ENCODE measurements at places on chromosomes 12 and 14.

- no peak for DNase-seq
Observed at GRCh38 chr14:20428010-20428365, 8.0 kb downstream of the KLHL33 start.

DNA sequence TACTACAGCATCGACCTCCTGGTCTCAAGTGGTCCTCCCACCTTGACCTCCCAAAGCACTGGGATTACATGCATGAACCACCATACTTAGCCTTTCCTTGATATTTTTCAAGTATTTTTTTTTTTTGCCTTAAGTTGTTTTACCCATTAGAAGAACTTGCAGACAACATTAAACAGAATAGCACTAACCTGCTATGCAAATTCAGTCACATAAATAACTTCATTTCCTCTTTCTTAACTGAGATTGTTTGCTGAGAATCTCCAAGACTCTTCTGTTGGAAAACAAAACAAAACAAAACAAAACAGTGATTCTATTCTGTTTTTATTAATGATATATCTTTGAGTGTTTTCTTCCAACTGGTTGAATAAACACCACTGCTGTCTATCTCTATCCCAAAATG, 115.9 kb upstream of the IFNG-AS1 start:
- no peak for DNase-seq

GRCh38 chr12:26696048-26696612, 136.9 kb downstream of the ITPR2 start:
- DNase-seq = no peak

DNA sequence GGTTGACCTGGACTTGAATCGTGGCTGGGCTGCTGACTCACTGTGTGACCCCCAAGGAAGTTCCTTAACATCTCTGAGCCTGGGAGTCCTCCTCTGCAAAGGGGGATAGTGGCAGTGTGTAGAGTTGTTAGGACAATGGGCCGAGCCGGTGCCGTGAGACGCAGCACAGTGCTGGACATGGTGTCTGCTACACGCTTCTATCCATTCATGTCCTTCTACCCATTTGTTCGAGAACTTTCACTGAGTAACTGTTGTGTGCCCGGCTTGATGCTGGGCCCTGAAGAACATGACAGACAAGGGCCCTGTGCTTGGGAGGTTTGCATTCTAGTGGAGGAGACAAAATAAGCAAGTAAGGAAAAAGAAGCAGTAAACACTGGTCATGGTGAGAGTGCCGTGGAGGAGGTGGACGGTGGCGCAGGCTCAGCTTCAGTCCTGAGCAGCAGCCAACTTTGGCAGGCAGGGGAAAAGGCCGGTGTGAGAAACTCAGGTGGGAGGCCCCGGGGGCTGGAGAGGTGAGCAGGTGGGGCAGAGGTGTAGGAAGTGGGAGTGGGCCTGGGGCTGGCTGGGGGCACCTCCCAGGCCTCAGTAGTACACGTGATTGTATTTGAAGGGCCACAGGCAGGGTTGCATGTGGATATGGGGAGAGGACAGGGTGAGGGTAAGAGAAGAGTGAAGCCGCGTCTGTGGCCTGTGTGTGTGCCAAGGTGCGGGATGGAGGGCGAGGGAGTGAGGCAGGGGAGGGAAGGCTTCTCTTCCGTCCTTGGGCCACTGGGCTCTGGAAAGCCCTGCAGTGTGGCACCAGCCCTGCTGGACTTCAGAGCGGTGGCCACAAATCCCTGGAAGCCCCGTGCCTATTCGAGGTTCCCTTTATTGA, 13.8 kb downstream of the VASH1 start:
- DNase-seq = no peak

- DNase-seq = no peak
Observed at GRCh38 chr12:54988402-54989054, 4.0 kb upstream of the TESPA1 start.

DNA sequence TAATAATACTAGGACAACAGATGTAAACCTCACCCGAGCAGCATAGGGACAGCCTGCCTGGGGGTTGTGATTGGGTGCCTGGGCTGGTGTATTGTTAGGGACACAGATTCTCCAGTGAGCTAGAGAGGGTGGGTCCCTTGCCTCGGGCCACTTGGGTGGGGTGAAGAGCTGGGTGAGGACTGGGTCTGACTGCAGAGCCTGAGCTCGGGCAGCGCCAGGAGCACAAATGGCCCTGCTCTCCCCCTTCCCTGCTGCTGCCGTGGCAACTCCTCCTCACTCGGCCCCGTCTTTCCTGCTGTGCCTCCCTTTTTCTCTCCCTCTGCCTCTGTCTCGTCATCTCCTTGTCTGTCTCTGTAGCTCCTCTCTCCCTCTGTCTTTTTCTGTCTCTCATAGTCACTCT, 115.4 kb downstream of the GLT1D1 start:
- DNase-seq = no peak

DNA sequence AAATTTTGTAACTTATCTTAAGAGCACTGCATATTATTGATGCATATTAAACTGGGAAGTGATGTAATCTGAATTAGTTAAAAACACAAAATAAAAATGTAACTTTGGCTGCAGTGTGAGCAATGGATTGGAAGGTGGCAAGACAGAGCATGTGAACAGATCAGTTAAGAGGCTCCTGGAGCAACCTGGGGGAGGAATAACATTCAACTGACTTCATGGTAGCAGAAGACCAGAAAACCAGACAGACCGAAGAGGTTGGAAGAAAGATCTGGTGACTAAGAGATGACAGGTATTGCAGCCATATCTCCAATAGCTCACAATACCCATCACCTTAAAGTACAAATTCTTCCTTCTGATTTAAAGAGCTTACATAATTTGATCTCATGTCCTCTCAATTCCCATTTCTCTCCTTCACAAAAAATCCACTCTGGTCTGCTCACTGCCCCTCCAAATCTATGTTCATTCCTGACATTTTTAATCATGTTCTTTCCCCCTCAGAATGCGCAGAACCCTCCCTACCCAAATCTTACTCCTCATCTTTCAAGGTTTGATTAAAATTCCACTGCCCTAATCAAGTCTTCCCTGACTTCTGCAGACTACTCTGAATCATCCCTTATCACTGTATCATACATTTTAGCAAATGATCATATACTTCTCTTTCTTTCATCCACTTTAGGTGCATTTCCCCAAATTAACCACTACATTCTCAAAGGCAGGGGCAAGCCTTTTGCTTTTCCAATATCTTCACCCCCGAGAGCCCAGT, 51.5 kb downstream of the DUSP16 start:
- DNase-seq = no peak

GRCh38 chr12:121649322-121649721, 20.1 kb downstream of the MORN3 start:
- DNase-seq = no peak

GRCh38 chr12:592024-592505, 71.2 kb downstream of the NINJ2 start:
- no peak for DNase-seq

- no peak for DNase-seq
Observed at GRCh38 chr12:105352940-105353635, 22.6 kb downstream of the C12orf75 start.

DNA sequence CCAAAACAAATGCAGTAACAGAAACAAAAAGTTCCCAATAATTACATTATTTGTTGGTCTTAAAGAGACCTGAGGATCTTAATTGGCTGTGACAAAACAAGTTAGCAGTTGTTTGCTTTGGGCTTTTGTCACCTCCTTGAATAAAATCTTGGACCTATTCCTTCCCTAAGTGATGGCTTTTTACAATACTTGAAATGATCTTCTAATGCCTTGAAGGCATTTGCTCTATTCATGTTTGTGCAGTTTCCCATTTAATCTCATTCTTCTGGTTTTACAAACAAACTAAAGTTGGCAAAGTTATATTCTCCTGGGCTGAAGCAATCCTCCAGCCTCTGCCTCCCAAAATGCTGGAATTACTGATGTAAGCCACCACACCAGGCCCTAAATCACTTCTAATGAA, 98.8 kb downstream of the OSBPL8 start:
- DNase-seq = no peak

GRCh38 chr12:65537978-65538377, 259.5 kb downstream of the MSRB3 start:
- DNase-seq = no peak

DNA sequence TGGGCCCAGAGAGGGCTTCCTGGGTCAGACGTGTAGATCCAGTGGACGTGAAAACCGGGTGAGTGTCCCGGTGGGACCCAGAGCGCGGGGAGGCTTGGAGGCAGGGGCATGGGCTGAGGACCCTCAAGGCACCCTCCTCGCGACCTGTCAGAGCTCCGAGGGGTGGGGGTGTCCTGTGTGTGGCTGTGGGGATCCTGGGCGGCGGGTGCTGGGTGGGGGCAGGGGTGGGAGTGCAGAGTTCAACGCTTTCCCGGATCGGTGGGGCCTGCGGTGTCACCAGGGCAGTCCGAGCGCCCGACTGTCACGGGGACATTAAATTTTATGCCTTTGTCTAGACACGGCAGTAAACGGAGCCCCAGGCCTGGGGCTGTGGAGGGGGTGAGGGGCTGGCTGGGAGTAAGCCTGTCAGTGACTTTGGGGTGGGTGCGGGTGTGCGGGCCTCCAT, 1.0 kb downstream of the TMEM121 start:
- DNase-seq = no peak

DNA sequence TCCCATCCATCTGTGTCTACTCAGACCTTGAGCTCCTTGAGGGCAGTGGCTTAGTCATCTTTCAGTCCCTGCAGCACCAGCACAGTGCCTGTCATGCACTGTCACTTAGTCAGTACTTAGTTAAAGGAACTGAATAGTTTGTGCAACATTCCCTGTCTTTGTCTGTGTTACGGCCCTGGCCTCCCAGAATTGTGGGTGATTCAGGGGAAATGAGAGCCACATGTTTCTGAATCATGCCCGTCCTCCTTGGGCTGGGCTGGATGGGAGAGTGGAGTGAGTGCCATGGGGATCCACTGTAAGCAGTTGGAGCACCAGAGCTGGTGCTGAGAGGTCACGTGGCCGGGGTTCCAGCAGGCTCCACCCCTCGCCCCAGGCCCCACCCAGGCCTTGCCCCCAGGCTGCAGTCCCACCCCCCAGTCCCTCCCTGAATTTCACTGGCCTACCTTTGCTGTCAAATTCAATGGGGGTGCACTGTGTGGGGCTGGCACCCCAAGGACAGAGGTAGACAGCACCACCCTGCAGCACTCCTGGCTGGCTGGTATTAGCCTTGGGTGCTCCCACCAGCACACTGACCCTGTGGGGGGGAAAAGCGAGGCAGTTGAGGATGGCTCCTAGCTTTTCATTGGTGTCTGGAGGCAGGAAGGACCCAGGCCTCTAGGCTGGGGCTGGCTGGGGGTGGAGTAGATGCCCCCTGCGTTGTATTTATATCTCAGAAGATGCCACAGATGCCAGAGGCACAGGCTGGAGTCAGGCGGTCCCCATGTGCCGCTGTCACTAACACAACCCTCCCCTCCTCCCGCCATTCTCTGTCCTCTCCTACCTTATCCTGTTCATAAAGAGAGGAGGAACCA, 7.5 kb downstream of the ITGA5 start:
- peak; percentile 99 for DNase-seq

GRCh38 chr14:37625597-37626595, 30.5 kb downstream of the TTC6 start:
- no peak for DNase-seq

GRCh38 chr14:69660344-69661193, 49.2 kb downstream of the SUSD6 start:
- DNase-seq = no peak

GRCh38 chr12:103313894-103314293, 181.9 kb downstream of the C12orf42 start:
- DNase-seq = no peak
